ENCODE measurements at places on chromosomes 11 and 22. TPM values are rescaled to one million over a fixed set of nuclear protein-coding genes. Genes with fewer than 3 reads are reported as not detected.

GRCh38 chr11:69014084-69014851 is 1.2 kb upstream of the MRGPRF start:
- H3K4me1 ChIP-seq, result peaks cover 41% of the 10 kb centered on the region
- peak overlapping the region; percentile 16 for H3K4me3 ChIP-seq
- DNase-seq, result no peak
- H3K27ac ChIP-seq, result no peak overlapping the region

Gene FAM180B
- not detected for total RNA-seq

DNA sequence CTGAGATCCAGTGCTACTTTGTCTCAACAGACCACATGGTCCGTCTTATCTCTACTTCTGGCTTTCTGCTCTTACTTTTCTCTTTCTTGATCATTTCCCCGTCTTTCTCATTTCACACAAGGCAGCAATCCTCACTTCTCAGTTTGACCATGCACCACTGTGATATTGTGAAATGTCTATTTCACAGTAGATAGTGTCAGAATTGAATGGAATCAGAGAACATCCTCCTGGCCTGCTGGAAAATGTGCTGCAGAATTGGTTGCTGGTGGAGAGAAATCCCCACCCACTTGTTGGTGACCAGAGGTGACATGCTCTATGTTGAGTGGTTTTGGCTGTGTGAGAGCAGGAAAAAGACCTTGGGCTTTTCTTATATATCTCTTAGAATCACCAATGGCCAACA is 57.8 kb upstream of the RCN1 start:
- no peaks in the 10 kb centered on the region for H3K27me3 ChIP-seq
- H3K27ac ChIP-seq, result no peak overlapping the region

- no peaks in the 10 kb centered on the region for H3K27me3 ChIP-seq
- H3K27ac ChIP-seq, result no peak overlapping the region
- H3K4me1 ChIP-seq, result peaks cover 10% of the 10 kb centered on the region
- no peak for DNase-seq
- no peak overlapping the region for H3K4me3 ChIP-seq
- no peaks in the 10 kb centered on the region for H3K36me3 ChIP-seq
These were observed 20.5 kb upstream of the ETS1 start for GRCh38 chr11:128607819-128608218.

DNA sequence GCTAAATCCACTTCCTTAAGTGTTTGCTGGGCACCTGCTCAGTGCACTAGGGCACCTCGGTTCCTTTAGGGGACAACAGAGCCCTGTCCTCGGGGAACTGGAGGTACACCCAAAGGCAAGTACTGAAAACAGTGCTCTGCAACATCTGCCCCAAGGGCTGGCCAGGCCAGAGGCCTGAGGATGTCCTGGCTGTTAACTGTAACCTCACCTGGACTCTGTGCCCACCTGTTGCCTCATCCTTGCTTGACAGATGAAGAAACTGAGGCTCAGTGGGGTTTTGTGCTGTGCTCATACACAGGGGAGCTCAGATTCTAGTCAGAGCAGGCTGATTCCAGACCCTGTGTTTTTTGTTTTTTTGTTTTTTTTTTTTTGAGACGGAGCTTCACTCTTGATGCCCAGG is 2.6 kb downstream of the SEC14L4 start:
- DNase-seq, result no peak
- no peak overlapping the region for H3K27ac ChIP-seq
- no peak overlapping the region for H3K4me3 ChIP-seq
- no peaks in the 10 kb centered on the region for H3K36me3 ChIP-seq

GRCh38 chr11:119586181-119586580 is 142.8 kb downstream of the NECTIN1 start:
- no peaks in the 10 kb centered on the region for H3K36me3 ChIP-seq
- no peak overlapping the region for H3K4me3 ChIP-seq
- no peak for DNase-seq
- H3K27me3 ChIP-seq, result peaks cover 5% of the 10 kb centered on the region
- H3K4me1 ChIP-seq, result peaks cover 10% of the 10 kb centered on the region

DNA sequence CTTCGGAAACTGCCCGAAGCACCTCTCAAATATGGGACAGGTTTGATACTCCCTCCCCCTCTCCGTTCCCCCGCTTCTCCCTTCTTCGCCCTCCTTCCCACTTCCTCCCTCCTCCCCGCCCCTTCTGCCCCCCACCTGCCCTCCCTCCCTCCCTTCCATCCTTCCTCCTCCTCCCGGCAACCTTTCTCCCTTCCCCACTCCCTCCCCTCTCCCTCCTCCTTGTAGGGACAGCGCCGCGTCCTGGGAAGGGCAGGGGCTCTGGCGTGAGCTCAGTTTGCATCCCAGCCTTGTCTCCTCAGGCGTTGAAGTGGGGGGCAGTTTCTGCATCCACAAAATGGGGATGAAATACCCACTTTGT is 6.1 kb upstream of the NFAM1 start:
- no peak for DNase-seq
- H3K27ac ChIP-seq, result no peak overlapping the region
- no peaks in the 10 kb centered on the region for H3K36me3 ChIP-seq
- peaks cover 3% of the 10 kb centered on the region for H3K27me3 ChIP-seq

- no peak for DNase-seq
- no peaks in the 10 kb centered on the region for H3K36me3 ChIP-seq
- peak overlapping the region; percentile 20 for H3K27ac ChIP-seq
- peaks cover 9% of the 10 kb centered on the region for H3K27me3 ChIP-seq
These were observed 29.1 kb upstream of the PAK1 start for GRCh38 chr11:77503006-77503405.

Gene OR2AG2
- not detected for total RNA-seq

GRCh38 chr11:127738771-127739286 is 738.3 kb upstream of the KIRREL3 start:
- no peaks in the 10 kb centered on the region for H3K36me3 ChIP-seq
- no peaks in the 10 kb centered on the region for H3K4me1 ChIP-seq
- H3K27ac ChIP-seq, result no peak overlapping the region

DNA sequence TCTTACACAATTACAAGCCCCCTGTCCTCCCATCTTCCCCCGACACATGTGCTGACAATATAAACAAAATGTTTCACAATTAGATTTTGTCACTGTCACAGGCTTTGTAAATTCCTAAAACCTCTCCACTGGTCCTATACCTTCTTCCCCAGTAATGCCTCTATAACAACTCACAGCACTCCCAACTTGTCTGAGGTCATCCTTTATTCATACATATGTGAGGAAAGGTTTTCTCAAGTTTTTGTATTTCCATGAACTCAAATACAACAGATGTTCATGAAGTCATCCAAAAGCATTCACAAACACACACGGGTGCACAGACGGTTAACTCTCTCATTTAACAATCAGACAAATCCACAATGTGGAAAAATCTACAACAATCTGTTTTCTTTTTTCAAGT is 1.9 kb downstream of the OR52H1 start:
- H3K4me1 ChIP-seq, result peaks cover 8% of the 10 kb centered on the region
- H3K27ac ChIP-seq, result no peak overlapping the region
- H3K27me3 ChIP-seq, result no peaks in the 10 kb centered on the region
- no peaks in the 10 kb centered on the region for H3K36me3 ChIP-seq

Gene OR51F1
- total RNA-seq, result not detected

DNA sequence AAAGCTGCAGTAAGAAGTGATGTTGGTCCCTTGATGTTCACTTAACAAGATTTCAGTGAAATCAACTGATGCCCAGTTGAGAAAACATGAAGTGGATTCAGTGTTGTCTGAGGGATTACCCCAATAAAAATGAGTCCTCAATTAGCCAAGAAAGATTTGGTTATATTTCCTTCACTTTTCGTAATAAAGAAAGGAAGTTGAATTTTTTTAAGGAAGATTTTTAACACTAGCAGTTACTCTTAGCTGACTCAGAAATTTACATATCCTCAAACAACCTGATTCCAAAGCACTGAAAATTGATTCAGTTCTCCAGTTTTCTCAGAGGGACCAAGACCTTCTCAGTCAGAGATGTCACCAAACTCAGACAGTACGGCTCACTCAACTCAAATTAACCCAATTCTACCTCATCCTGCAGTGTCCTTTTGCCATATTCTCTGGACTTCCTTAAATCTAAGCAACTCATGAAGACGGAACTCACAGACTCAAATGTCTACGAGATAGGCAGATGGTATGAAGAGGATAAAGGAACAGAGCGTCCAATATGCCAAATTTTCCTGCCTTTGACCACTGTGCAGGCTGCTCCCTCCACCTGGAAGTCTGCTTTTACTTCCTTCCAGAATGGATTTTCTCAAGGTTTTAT is 22.8 kb downstream of the SLC5A4 start:
- no peaks in the 10 kb centered on the region for H3K4me1 ChIP-seq
- DNase-seq, result no peak
- no peak overlapping the region for H3K4me3 ChIP-seq

DNA sequence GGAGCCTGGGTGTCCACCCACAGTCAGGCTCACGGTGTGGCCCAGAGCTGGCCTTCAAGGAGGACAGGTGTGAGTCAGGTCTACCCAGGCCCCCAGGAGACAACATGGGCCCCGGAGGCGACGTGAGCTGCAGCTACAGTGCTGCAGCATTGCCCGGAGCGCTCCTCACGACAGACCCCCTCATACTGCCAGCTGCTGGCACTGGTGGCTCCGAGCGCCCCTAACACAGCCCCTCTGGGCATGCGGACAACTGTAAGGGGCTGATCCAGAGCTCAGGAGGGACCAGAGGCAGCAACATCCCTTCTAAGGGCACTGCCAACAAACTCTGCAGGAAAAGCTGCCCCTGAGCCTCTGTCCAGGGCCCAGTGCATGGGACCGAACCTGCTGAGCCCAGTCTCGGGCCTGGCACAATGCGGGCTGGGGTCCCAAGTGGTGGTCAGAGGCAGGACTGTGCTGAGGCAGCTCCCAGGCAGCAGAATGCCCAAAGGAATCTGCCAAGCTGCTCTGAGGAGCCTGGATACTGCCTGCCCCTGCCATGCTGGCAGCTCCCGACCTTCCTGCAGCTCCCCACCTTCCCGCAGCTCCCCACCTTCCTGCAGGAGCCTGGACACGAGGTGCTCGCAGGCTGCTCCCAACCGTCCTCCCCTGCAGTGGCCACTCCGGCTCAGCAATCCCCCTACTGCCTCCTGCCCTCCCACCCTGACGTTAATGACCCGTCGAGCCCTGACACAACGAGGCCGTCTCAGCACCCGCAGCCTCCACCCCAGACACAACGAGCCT is 15.1 kb downstream of the CHID1 start:
- H3K4me3 ChIP-seq, result no peak overlapping the region
- H3K27ac ChIP-seq, result no peak overlapping the region
- H3K4me1 ChIP-seq, result no peaks in the 10 kb centered on the region
- no peaks in the 10 kb centered on the region for H3K27me3 ChIP-seq

Gene NRXN2
- total RNA-seq, result 3.0 TPM

Gene MMP12
- total RNA-seq, result 0.17 TPM

DNA sequence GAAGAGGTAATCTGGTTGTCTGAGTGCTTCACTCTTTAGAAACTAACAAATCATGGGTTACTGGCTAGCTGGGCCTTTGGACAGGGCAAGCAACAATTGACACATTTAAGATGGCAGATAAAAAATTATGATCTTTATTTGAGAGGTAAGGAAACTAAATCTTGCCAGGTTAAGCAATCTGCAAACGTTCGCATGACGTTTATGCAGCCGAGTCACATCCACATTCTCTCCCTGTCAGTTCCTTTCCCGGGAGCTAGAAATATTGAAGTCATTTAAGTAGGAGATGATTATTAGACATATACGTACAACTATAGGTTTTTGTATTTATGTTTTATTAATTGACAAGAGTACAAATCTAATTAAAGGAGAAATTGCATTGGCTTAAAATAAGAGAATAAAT is 57.4 kb upstream of the RCN1 start:
- H3K4me3 ChIP-seq, result no peak overlapping the region
- no peaks in the 10 kb centered on the region for H3K36me3 ChIP-seq
- H3K27me3 ChIP-seq, result no peaks in the 10 kb centered on the region
- no peaks in the 10 kb centered on the region for H3K4me1 ChIP-seq
- no peak overlapping the region for H3K27ac ChIP-seq
- DNase-seq, result no peak

DNA sequence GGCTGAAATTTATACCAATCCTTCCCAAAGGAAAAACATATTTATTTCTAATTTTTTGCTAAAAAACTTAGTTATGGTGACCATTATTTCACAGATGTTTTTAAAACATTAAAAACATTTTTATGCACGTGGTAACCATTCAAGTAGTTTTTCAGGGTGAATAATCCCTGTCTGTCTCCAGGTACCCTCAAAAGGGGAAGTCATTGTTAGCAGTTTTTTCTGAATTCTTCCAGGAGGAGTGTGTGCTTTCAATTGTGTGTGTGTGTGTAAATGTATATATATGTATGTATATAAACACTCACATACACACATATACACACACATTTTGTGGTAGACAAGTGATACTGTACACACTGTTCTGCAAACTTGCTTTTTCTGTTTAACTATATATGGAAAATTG is 43.9 kb downstream of the MIAT start:
- no peaks in the 10 kb centered on the region for H3K27me3 ChIP-seq
- peaks cover 16% of the 10 kb centered on the region for H3K4me1 ChIP-seq
- no peak overlapping the region for H3K27ac ChIP-seq
- no peak overlapping the region for H3K4me3 ChIP-seq
- H3K36me3 ChIP-seq, result peaks cover 22% of the 10 kb centered on the region

DNA sequence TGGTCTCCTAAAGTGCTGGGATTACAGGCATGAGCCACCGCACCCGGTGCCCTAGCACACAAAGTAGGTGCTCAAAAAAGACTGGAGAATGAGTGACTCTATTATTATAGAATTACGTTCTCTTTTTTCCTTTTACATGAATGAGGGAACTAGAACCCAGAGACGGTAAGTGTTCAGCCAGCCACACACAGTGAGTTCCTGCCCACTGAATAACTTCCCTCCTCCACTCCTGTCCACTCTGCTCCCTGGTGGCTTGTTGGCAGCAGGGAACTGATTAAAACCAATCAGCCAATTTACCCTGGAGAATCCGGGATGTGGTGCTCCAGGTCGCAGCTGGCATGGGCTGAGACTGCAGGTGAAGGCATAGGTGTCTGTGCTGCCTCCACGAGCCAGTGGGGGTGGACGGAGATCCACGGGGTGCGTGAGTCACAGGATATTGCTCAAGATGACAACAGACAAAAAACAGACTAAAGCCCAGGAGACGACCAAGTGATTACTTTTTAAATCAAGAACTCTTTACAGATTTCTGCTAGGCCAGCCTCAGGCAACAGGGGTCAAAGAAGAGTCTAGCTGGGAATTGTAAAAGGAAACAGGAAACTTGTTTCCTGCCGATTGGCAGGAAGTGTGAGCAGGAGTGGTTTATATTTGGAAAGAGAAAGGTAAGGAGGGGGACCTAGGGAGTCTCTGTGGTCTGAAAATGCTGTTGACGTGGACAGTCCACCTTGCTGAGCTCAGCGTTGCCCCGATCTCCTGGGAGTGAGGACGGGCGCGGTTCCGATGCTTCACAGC is 95.2 kb upstream of the TP53I11 start:
- H3K4me3 ChIP-seq, result peak overlapping the region; percentile 3
- peaks cover 1% of the 10 kb centered on the region for H3K36me3 ChIP-seq
- no peak for DNase-seq
- H3K27ac ChIP-seq, result peak overlapping the region; percentile 72
- H3K27me3 ChIP-seq, result peaks cover 5% of the 10 kb centered on the region

GRCh38 chr22:19321757-19322156 is 30.2 kb upstream of the CLTCL1 start:
- no peak for DNase-seq
- peaks cover 6% of the 10 kb centered on the region for H3K36me3 ChIP-seq
- no peaks in the 10 kb centered on the region for H3K4me1 ChIP-seq
- H3K27ac ChIP-seq, result no peak overlapping the region
- H3K4me3 ChIP-seq, result no peak overlapping the region

Data from chondrocyte (in vitro differentiated cells).